ENCODE measurements at places on chromosomes 3 and 15. TPM values are rescaled to one million over a fixed set of nuclear protein-coding genes. Genes with fewer than 3 reads are reported as not detected.

The HACD2 gene
- total RNA-seq, result 18.8 TPM

The PLCH1 gene
- 1.9 TPM for total RNA-seq

The ACTC1 gene
- total RNA-seq, result not detected

DNA sequence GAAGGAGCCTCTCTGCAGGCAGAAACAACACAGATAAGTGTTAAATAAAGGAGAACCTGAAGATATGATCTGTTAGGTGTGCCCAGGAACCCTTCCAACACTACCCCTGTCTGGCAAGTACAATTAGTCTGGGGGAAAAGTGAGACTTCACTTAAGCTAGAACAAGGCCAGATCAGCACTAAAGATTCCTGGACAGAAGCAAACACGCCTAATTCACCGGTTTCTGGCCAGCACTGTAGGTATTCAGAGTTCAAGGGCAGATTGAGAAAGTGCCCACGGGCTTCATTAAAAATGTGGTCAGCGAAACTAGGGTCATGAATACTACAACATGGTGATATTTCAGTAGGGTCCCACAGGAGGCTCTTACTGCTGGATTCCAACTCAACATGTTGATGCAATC lies 28.6 kb upstream of the OR5K1 start:
- DNase-seq, result no peak

GRCh38 chr15:53555226-53555625 lies 204.2 kb downstream of the WDR72 start:
- DNase-seq, result no peak

The CCDC50 gene
- total RNA-seq, result 27.9 TPM

GRCh38 chr15:84034578-84035398 lies 200.8 kb upstream of the GOLGA6L4 start:
- peak; percentile 92 for DNase-seq

The UNC13C gene
- total RNA-seq, result not detected

The LSAMP gene
- not detected for total RNA-seq

GRCh38 chr3:123759871-123760270 lies 124.3 kb downstream of the MYLK start:
- DNase-seq, result no peak

DNA sequence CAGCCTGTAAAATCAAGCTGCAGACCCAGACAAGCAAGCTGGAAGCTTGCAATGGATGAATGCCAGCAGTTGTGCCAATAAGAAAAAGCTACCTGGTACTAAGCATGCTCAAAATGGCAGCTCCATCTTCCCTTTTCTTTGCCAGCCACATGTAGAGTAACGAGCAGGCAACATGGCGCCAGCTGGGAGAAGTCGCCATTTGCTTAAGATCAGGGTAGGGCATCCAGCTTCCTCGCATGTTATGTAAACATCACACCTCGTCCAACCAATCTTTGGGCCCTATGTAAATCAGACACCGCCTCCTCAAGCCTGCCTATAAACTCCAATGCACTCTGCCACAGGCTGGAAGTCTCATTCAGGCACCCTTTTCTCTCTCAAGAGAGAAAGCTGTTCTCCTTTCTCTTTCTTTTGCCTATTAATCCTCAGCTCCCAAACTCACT lies 973.9 kb downstream of the FHIT start:
- no peak for DNase-seq

The PATL2 gene
- total RNA-seq, result not detected

The HCLS1 gene
- total RNA-seq, result not detected

The CCDC14 gene
- total RNA-seq, result 33.0 TPM

The GCSAM gene
- total RNA-seq, result not detected

DNA sequence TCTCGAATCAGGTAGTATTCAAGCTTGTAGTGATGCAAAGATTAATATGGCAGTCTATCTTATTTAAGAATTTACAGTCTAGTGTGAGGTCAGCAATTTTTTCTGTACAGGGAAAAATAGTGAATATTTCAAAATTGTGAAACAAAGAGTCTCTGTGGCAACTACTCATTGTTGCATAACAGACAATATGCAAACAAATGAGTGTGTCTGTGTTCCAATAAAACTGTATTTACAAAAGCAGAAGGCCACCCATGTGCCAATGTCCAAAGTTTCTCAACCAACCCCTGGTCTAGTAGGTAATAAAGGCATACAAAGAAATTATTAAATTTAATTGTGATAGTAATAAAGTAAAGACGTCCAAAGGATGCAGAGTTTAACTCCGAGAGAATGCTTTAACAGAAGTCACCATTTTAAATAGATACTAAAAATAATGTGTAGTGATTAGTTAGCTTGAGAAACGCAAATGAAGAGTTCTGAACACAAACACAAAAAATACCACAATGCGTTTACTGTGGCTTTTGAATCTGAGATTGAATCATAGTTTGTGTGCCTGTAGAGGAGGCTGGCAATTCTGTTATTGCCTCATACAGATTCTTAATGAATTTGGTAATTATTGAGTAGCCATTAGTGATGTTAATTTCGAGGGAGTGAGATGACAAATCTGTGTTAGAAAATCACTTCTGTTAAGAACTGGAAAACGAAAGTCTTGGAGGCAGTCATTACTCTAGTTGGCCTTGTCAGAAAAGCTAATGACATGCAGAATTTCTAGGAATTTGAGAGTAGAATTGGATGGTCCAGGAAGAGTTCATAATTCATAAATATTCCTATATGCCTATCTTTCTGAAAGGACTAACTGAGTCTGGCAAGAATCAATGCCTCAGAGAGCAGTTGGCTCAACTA lies 48.7 kb downstream of the CADM2 start:
- no peak for DNase-seq

GRCh38 chr3:124680521-124680920 lies 49.7 kb upstream of the UMPS start:
- DNase-seq, result no peak

GRCh38 chr3:100210772-100211135 lies 50.0 kb upstream of the TBC1D23 start:
- no peak for DNase-seq

DNA sequence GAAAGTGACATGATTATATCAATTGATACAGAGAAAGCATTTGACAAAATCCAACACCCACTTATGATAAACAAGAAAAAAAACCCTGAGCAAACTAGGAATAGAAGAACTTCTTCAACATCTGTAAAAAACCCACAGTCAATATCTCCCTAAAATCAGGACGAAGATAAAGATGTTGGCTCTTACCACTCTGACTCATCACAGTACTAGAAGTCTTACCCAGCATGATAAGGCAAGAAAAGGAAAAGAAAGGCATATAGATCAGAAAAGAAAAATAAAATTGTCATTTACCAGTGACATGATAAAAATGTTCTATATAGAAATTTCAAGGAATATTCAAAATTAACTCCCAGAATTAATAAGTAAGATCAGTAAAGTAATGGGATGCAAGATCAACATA lies 7.2 kb upstream of the FBXW12 start:
- DNase-seq, result no peak

- DNase-seq, result no peak
Observed at GRCh38 chr3:111762537-111762936, 96.5 kb upstream of the PHLDB2 start.

DNA sequence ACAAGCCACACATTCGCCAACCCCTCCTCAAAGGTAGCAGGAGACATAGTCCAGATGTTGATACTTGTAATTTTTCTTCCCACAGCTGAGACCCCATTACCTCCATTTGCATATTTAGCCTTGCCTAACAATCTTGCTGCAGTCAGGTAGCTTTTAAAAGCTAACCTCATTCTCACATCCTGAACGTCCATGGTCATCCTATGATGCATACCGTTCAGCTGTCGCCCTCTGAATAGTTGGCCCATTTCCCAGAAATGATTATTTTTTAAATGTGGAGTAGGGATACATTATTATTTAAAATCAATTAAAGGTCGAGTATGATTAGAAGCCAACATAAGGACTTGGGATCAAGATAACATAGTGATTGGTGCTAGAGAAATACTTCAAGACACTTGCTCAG lies 165.0 kb downstream of the MEX3B start:
- DNase-seq, result no peak

- peak; percentile 70 for DNase-seq
Observed at GRCh38 chr15:101014921-101015841, 96.0 kb downstream of the LRRK1 start.

The TIMP4 gene
- total RNA-seq, result 2.7 TPM

GRCh38 chr15:74364936-74365597 lies 2.4 kb downstream of the CYP11A1 start:
- no peak for DNase-seq

The TADA3 gene
- 65.0 TPM for total RNA-seq

The NDN gene
- total RNA-seq, result not detected

The NPAP1 gene
- total RNA-seq, result not detected

DNA sequence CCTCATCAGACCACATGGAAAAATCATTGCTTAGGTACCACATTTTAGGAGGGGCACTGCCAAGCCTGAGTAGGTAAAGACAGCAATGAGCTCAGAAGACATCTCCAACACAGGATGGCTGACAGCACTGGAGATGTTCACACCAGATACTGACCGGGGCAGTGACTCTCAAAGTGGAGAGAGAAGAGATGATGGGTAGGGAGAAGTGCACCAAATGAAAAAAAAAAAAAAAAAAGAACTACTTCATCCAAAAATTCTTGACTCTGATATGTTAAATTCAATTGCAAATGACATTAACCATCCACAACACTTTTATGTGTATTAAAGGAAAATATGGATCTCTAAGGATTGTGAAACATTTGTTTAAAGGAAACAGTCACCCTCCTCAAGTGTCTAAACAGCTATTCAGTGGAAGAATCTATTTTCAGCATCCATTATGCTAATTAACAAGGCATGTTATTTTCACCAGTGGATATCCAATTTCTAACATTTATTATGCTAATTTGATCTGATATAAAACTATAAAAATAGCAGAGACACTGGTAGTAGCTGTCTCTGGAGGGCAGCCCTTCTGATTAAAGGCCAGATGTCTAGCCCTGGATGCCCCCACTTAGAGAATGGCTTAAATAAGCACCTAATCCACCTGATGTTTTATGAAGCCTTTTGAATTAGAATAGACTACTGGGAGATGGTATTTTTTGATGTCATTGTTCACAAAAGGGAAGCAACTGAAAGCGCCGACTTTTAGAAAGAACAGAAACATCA lies 48.2 kb upstream of the VGLL4 start:
- DNase-seq, result no peak

DNA sequence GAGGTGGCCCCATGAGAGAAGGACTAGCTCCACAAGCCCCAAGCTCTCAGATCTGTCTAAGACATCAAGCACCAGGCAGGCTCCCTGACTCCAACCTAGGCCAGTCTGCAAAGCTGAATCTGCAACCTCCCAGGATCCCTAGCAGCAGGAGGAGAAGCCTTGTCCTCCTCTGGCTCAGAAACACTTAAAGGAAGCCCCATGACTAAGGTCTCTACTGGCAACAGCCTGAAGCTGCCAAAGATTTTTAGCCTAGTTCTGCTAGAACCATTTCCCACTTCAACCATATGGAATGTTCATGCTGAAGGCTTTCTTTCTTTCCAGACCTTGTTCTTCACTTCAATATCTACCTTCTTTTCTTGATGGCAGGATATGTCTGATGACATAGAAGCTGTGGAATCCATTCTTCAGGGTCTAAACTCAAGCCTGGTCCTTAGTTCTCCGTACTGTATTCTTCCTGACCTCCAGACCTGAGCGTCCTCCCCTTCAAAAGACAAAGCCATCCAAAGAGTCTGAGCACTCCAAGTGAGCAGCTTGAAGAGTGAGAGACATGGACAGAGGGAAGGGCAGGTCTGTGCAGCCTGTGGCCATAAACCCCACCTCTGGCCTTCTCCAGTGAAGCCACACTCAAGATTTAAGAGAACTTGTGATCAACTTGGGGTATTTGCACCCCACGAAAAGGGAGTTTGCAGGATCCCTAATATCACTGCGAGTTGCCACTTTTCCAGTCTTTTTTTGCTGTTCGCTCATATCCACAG lies 23.1 kb downstream of the SST start:
- DNase-seq, result no peak

- DNase-seq, result no peak
Observed at GRCh38 chr3:71905426-71905825, 120.5 kb upstream of the PROK2 start.

DNA sequence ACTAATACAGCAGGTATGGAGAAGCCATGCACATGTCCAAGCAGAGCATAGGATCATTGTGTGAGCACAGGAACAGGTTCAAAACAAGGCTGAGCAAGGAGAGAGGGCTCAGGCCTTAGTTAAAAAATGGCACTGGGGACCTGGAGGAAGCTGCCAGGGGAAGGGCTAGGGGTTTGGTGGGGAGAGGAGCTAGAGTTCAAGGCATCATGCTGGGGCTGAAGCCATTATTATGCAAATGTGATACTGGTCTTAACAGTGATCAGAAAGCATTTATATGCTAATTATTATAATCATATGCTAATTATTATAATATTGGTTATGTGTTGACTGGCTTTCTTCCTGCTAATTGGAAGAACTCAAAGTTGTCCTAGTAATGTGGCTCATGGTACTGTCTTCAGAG lies 546.0 kb upstream of the CFAP20DC start:
- DNase-seq, result no peak

- peak; percentile 88 for DNase-seq
Observed at GRCh38 chr3:113537155-113537554, 4.8 kb downstream of the SIDT1 start.

DNA sequence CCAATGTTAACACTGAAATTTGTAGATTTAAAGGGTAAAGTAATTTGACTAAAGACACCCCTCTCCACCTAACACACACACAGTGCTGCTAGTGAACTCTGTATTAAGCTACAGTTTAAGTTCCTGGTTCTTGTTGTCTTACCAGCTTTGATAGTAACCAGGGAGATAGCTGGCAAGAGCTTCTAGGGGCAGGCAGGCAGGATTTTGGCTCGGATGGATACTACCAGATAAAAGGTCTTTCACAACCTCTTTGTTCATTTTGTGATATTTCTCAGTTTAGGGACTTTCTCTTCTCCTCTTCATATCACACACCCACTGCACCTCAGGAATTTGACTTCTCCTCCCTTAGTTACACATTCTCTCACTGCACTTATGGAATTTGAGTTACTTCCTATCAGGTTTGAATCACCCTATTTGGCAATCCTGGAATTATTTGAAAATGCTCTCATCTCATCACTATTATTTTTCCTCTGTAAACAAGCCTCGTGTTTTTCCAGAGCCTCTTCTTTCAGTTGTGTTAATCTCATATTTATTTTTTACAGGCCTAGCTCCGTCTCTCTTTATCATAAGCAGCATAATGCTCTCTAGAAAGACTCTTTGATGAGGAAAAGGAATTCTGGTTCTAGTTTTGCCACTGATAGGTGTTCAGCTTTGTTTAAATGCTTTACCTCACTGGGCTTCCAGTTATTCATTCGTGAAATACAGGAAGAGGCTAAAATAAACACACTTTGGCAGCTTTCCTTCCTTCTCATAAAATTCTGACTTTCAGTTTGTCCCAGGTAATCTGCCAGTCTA lies 23.0 kb upstream of the CLDN1 start:
- peak; percentile 85 for DNase-seq
